ENCODE measurements at places on chromosomes 7 and 10.

DNA sequence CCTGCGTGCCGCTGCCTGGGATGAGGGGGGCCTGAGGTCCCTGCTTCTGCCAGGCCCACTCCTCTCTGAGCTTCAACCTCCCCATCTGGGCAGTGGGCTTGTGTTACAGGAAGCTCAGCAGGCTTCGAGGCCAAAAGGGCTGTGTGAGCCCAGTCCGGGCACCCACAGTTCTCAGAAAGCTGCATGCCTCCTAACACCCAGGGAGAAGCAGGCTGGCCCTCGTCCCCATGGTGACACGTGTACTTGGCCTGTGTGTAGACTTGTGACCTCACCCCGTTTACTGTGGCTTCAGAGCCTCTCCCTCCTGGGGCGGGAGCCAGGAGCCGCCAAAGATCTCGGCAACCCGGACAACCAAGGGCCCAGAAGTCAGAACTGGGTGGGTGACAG, 2.2 kb upstream of the GRIFIN start:
- DNase-seq, result no peak

DNA sequence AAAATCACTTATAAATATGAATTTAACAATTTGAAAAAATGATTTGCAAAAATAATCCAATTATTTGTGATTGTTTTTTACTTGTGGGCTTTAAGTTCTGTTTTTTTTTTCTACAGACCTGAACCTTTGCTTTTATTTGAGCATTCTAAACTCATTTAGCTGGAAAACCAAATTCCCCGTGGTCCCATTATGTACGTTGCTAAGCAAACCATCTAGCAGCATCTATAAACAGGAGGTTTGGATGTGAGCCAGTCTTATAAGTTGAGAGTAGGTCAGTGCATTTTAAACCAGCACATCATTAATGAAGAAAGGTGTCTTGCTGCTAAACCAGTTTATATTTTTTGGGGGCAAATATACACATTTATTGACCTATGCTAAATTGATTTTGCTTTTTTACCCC, 77.3 kb downstream of the LRRN3 start:
- DNase-seq, result peak; percentile 36

GRCh38 chr7:45258533-45259226, 101.1 kb downstream of the RAMP3 start:
- no peak for DNase-seq

- peak; percentile 58 for DNase-seq
These were observed 106.5 kb downstream of the HTR7 start for GRCh38 chr10:90751107-90751997.

- peak; percentile 34 for DNase-seq
These were observed 27.5 kb downstream of the VWA2 start for GRCh38 chr10:114266521-114266920.

- DNase-seq, result no peak
These were observed 248.2 kb downstream of the TCERG1L start for GRCh38 chr10:131063311-131063710.

GRCh38 chr7:47601119-47601880, 19.4 kb upstream of the TNS3 start:
- DNase-seq, result no peak

DNA sequence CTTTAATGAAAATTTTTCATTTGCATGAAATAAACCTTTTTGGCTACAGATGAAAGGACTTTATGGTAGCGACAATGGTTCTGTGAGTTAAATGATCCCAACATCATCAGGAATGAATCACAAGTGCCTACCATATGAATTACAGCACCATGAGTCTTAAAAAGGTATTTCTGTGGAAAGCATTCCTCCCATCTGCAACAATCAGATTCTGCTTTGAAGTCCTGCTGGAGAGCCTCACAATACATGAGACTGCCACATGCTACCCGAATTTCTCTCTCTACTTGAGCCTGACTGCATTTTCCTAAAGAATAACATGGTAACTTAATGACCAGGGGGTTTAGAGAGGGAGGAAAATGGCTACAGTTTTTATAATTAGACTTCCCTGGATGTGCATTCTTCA, 190.3 kb downstream of the TWIST1 start:
- no peak for DNase-seq

- DNase-seq, result no peak
These were observed 25.8 kb upstream of the LEP start for GRCh38 chr7:128215281-128215680.

- DNase-seq, result peak; percentile 8
These were observed 1.8 kb downstream of the CHRM2 start for GRCh38 chr7:136869991-136870865.

DNA sequence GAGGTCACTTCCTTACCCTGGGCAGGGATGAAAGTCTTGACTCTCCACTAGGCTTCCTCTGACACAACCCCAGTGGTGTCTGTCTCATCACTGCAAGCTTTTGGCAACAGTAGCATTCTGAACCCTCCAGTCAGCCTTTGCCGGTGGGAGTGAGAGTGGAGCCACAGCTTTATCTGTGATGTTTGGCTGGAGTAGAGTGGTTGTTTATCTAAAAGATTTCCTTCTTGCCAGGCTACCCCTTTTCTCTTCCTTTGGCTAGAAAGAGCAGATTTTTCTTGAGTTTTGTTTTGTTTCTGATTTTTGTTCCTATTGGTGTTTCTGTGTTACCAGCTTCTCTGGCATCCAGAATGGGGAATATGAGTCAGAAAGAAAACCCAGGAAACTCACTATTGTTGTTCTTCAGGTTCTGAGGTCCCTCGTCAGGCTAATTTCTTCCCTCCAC, 98.9 kb upstream of the KIF5B start:
- no peak for DNase-seq

DNA sequence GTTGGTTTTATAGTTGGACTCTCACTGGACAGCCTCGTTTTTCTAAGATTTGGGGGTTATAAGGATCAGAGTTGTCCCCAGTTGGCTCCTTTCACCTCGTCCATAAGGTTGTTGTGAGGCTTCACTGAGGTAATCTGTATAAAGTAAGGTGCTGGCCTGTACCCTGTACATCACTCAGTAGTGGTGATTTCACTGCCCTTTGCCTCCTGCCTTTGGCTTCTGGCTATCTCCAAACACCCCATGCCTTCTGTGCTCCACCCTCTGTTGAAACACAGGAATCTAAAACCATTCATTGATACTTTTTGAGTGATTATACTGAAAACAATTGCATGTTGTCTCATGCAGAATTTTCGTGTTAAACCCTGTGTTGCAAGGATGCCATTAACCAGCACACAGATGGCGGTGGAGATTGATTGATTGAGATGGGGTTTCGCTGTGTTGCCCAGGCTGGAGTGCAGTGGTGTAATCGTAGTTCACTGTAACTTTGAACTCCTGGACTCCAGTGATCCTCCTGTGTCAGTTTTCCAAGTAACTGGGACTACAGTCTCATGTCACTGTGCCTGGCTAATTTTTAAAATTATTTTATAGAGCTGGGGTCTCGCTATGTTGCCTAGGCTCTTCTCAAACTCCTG, 55.0 kb downstream of the KAT6B start:
- DNase-seq, result no peak

- no peak for DNase-seq
These were observed 1.5 kb downstream of the GDF2 start for GRCh38 chr10:47323636-47324296.

GRCh38 chr7:128727239-128727638, 11.9 kb upstream of the CALU start:
- DNase-seq, result no peak

DNA sequence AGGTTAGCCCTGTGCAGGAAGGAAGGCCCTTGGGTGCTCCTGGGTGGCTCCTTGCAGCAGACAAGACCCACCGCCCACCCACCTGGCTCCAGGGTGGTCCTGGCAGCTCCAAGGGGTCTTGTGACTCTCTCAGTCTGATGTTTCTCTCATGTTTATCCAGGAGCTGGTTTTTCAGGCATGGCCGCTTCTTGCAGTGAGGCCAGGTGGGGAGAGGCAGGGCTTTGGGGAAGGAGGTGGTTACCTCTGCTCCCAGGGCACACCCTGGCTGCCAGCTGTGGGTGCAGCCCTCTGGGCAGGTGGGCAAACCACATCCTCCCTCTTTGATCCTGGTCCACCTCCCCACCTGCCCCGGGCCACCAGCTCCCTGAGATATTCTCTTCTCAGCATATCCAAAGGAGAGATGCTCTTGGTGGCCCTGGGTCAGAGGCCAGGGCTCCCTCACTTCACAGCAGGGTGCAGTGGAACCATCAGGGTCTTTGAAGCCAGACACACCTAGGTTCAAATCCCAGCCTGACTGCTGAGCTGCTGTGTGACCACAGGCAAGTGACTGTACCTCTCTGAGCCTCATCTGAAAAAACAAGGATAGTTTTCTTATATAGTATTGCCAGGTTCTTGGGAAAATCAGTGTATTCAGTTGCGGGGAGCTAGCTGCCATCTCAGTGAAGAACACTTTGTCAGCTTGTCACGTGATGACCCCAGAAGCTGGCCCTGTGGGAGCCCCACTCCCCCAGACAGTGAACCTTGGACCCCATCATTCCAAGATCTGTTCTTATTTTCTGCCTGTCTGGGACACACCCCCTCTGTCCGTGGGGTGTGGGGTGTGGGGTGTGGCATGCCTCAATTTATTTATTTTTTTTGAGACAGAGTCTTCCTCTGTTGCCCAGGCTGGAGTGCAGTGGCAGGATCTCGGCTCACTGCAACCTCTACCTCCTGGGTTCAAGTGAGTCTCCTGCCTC, 11.5 kb downstream of the GTF2IRD1 start:
- DNase-seq, result no peak

DNA sequence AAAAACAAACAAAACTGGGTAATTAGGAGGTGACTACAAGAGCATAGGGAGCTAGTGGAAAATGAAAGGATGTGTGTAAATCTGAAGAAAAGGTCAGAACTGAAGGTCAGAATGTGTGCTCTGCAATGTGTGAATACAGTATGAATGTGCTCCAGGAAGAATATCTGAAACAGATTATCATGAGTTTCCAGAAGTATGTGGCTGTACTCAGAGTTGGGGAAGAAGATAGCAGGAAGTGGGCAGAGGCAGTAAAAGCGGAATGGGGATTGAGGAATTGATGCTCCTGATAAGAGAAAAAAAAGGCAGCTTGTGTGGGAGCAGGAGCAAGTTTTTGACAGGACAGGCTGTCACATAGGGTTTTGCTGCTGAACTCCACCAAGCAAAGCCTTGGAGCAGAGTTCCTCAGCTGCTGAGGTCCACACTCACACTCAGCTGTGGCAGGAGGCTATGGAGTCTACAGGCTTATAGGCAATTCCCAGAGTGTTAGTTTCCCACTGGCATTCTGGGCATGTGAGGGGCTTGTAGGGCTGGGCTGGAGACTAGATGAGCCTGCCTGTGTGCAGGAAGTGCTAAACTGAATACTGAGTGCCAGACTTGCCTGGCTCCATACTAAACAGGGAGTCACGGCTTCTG, 22.9 kb downstream of the H2AZ2 start:
- no peak for DNase-seq

Data from hepatocyte (in vitro differentiated cells).